ENCODE measurements at places on chromosomes 7 and 10. TPM values are rescaled to one million over a fixed set of nuclear protein-coding genes. Genes with fewer than 3 reads are reported as not detected.

The ZNF511 gene
- total RNA-seq: 34.4 TPM

The CALCR gene
- total RNA-seq: not detected

The KLF14 gene
- not detected for total RNA-seq

The CALY gene
- total RNA-seq: not detected

The MOGAT3 gene
- not detected for total RNA-seq

The STEAP1B gene
- 0.92 TPM for total RNA-seq

The TMEM140 gene
- 15.2 TPM for total RNA-seq

The CYP26C1 gene
- not detected for total RNA-seq

The ELN gene
- 41.2 TPM for total RNA-seq

The SDK1 gene
- total RNA-seq: 0.32 TPM

The MMRN2 gene
- total RNA-seq: 28.0 TPM

The ERVW-1 gene
- total RNA-seq: not detected

The CPVL gene
- total RNA-seq: 86.9 TPM

The TMEM184A gene
- total RNA-seq: 0.08 TPM

The CHST12 gene
- 13.8 TPM for total RNA-seq

The GIMAP5 gene
- 6.6 TPM for total RNA-seq

The NODAL gene
- 0.38 TPM for total RNA-seq

The HELLS gene
- 0.86 TPM for total RNA-seq

The SEMA3E gene
- total RNA-seq: 0.70 TPM

The AQP1 gene
- total RNA-seq: 155 TPM

The LOXL4 gene
- total RNA-seq: 17.9 TPM

The HOXA1 gene
- total RNA-seq: 0.19 TPM

The AKR1E2 gene
- 7.6 TPM for total RNA-seq
